NCI-H2107 (cell line): ENCODE measurements at places on chromosomes 3 and 15.

- DNase-seq: no peak
Measured at GRCh38 chr3:88117683-88118082, 32.1 kb upstream of the C3orf38 start.

DNA sequence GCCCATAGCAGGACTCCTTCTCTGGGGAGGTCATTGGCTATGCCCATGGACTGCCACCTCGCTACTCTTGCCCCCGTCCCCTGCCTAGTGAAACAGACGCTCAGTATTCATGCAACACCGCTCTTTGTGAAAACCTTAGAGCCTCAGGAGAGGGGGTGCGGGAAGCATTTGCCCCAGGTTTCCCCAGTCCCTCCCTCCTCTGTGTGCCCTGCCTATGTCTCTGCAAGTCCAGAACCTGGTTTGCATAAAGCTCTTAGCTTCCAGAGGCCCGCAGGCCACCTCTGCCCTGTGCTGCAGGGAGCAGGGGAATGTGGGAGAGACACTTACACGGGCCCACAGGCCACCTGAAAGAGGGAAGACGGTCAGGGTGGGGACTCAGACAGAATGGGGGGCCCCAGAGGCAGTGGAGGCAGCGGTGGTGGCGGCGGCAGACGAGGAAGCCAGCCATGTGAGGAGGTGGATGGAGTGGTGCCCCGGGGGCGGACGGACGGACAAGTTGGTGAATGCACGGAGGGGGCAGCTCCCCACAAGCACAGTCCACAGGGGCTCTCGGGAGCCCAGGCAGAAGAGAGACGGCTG lies 33.8 kb upstream of the CTSH start:
- no peak for DNase-seq

DNA sequence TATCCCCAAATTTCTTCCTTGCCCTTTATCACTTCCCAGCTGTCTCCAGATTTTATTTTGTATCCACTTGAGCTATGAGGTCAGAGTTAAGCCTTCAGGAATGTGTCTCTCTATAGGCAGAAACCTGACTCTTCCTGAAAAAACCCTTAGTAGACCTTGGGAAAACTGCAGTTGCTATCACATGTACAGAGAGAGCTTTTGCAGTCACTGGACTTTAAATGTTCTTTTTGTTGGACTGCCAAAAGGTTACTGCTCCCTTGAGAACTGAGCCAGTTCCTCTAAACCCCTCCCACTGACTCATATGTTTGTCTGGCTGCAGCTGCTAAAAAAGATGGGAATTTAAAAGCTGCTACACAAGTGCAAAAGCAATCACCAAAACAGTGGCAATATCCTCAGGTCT lies 169.1 kb upstream of the CCDC54 start:
- DNase-seq: no peak

DNA sequence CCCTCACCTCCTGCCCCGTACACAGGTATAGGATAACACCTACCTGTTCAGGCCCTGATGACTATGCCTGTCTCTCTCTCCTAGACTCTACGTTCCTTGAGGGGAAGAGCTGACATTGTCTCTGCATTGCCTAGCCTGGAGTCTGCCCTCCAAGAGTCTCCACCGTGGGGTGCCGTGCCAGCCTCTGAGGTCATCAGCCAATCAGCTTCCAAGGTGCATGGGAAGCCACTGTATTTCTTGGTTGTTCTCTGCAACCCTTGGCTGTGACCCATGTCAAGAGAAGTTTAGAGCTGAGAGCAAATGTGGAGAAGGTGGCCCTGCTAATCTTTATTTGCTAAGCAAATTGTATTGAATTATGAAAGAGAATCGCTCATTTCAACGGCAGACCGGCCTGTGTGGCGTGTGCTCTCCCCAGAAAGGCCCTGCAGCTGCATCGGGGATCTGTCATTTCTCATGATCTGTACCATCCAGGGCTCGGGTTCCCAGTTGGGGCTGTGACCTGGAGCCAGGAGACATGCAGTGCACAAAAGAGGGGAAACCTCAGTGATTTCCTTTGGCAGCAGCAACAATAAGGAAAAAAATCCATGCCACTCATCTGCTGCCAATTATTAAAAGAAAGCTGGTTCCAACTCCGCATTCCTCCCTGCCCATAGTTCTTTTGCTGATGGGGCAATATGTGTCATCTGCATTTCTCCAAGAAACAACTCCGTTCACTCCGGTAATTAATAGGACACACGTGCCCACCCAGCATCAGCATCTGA lies 182.2 kb downstream of the MEGF11 start:
- no peak for DNase-seq

GRCh38 chr3:10352146-10352911 lies 31.4 kb upstream of the SEC13 start:
- no peak for DNase-seq

- no peak for DNase-seq
Measured at GRCh38 chr3:43291546-43291945, 5.2 kb downstream of the SNRK start.

DNA sequence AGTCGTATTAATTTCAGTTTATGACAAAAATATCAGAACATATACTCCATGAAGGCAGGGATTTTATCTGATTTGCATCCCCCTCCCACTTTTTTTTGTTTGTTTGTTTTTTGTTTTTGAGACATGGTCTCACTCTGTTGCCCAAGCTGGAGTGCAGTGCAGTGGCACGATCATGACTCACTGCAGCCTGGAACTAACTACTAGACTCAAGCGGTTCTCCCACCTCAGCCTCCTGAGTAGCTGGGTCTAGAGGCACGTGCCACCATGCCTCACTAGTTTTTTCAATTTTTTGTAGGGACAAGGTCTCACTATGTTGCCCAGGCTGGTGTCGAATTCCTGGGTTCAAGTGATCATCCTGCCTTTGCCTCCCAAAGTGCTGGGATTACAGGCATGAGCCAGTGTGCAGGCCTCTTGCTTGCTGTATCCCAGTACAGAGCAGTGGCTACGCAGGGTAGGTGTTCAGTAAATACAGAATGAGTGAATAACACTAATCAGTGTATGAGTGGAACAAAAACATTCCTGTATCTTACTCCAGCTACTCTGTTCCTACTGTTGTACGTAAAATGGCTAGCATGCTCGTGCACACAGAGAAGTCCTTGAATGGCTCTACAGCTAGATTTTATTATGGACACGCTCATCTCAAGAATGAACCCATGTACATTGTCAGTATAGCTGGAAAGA lies 272.4 kb downstream of the FOXP1 start:
- DNase-seq: no peak

DNA sequence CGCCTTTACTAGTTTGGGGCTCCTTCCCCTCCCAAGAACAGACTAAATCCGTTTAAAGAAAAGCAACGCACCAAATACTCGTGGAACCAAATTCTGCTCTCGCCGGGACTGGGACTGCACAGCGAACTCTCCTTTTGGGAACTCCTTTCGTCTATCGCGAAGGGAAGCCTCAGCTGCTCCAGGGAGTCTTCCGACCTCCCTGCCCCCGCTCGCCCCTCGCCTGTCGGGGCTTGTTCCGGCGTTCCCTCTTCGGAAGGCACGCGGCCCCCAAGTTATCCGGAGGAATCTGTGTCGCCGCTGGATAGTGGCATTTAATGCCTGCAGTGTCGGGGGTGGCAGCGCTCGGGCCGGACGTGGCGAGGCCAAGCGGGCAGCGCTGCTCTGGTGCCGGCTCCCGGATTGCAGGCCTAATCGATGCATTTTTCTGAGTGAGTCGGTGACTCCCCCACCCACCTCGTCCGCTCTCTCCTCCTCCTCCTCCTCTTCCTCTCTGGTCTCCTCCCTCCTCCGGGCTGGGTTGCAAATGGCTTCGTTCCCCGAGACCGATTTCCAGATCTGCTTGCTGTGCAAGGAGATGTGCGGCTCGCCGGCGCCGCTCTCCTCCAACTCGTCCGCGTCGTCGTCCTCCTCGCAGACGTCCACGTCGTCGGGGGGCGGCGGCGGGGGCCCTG lies at the start of gene TRIM71:
Gene TRIM71, plus strand, starts transcription at position 440 of the 671 bp plus-strand sequence. Its CDS starts 84 bp downstream, at position 524.
- no peak for DNase-seq

DNA sequence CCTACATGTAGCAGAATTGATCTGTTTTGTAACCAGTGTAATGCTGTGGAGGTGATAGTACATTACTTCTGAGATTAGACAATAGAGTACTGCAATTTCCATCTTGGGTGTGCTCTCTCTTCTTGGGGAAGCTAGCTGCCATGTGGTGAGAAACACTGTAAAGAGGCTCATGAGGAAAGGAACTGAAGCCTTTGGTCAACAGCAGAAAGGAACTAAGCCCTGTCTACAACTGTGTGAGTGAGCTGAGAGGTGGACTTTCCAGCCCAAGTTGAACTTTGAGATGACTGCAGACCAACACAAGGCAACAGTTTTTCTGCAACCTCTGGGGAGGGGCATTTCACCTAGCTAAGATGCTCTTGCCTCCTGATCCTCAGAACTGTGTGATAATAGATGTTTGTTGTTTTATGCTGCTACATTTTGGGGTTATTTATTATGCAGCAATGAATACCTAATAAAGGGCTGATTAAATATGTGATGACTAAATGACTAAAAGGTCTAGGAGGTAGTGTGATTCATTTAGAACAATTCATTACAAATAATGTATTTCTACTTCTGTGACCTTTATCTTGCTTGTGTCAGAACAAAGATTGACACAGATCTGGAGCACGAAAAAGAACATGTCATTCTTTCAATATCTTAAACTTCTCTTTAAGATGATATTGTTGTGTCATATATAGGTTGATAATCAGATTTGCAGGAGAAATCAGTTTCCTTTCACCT lies 121.6 kb upstream of the THRB start:
- DNase-seq: no peak

GRCh38 chr3:114370537-114371174 lies 76.8 kb downstream of the TIGIT start:
- no peak for DNase-seq

DNA sequence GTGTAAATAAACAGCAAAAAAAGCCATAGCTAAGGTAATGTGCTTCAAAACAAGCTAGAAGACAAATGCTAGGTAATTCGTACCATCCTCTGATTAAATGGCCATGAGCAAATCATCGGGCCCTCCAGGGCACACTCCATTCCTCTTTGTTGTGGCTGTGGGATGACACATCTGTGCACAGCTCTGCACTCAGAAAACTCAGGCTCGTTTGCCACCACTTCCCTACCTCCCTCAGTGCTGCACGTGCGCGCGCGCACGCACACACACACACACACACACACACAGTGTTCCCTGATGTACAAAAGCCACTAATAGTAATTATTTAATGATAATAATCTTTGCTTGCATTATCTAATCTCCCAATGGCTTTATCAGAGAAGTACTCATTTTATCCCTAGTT lies 336.6 kb downstream of the FEZF2 start:
- no peak for DNase-seq

- no peak for DNase-seq
Measured at GRCh38 chr15:95944661-95945255, 385.7 kb upstream of the NR2F2 start.

DNA sequence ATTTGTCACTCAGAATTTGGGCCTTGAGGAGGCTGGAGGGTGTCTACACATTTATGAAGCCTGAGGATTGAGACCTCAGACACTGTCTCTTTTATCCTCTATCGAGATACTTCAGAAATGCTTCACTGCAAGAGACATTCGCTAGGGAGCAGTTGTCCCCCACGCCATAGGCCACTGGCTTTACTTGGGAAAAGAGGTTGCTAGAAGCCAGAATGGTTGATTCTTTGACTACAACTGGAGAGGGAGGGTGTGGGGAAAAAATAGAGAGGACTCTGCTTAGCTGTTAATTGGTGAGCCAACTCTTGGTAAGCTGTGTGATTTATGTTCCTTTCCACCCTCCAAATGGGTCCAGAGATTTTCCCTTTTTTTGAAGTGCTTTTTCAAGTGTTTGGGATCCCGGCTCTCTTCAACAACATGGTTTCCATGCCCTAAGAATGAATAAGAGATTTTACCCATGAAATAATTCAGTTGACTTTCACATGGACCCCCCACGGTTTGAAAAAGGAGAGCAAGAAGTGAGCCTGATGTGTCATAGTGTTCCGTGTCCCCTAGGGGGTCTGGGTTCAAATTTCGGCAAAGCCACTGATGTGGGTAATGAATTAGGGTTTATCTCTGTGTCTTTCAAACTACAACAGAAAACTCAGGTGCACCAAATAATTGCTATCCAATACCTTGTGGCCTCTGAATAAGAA lies 2.7 kb downstream of the BOC start:
- DNase-seq: no peak
